ENCODE measurements at places on chromosomes 7 and 10.

DNA sequence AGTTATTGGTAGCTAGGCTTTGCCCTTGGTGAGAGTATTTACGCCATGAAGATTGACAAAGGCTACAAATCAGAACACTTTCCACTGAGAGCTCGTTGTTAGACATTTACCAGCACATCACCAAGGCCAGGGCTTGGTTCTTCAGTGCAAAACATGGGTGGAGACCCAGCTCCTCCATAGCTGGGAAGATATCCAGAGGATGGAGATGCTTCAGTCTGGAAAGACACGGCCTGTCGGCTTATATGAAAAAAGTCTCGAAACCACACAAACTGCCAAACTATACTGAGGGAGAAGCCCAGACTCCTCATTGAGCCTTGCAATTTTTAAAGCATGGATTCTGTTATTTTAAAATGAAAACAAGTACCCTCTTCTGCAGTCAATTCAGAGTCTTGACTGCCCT lies 83.4 kb upstream of the ANLN start:
- no peak for DNase-seq

DNA sequence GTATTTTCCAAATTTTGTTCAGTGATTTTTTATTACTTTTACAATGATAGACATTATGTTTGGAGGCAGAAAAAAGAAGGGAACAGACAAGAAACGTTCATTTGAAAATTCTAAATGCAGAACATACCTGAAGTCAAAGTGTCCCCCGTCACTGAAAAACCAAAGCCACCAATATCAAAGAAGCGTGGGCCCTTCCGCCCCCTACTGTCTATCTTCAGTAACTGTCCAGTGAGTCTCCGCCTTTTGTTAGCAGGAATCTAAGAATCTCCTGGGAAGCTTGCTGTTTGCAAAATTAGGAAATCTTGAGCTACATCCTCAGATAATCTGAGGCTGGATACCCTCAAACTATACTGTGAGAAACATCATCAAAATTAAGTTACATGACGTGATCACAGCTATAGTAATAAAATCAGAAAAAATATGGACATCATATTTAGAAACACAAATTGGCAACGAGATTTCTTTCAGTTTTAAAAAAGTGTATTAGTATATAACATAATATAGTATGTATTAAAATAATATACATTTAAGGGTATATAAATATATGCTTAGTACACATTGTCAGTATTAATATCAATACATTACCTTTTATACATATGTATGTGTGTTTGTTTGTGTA lies 169.3 kb upstream of the AKR1E2 start:
- DNase-seq = peak; percentile 12

DNA sequence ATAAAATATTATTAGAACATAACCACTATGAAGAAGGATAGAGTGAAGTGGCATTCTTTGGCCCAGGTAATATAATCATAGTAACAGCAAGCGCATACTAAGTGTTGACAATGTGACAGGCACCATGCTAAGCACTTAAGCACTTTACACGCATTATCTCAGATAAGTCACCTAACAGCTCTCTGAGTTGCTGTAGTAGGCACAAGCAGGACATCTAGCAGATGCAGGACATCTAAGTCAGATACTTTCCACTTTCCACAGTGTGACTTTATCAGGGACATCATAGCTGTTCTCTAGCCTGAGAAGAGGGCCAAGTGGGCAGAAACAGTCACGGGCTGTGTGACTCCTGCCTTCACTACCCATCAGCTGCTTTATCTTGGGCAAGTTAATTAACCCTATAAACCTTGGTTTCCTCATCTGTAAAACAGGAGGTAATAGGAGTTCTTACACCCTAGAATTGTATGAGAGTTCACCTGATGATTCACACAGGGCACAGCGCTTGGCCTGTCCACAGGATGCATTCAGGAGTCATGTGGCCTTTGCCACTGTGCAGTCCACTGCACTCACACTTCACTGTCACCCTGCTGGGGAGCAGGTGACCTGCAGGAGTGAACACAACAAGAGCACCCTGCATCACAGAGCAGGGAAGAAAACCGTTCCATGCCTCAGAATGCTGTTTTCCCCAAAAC lies 12.5 kb downstream of the LIPA start:
- no peak for DNase-seq

DNA sequence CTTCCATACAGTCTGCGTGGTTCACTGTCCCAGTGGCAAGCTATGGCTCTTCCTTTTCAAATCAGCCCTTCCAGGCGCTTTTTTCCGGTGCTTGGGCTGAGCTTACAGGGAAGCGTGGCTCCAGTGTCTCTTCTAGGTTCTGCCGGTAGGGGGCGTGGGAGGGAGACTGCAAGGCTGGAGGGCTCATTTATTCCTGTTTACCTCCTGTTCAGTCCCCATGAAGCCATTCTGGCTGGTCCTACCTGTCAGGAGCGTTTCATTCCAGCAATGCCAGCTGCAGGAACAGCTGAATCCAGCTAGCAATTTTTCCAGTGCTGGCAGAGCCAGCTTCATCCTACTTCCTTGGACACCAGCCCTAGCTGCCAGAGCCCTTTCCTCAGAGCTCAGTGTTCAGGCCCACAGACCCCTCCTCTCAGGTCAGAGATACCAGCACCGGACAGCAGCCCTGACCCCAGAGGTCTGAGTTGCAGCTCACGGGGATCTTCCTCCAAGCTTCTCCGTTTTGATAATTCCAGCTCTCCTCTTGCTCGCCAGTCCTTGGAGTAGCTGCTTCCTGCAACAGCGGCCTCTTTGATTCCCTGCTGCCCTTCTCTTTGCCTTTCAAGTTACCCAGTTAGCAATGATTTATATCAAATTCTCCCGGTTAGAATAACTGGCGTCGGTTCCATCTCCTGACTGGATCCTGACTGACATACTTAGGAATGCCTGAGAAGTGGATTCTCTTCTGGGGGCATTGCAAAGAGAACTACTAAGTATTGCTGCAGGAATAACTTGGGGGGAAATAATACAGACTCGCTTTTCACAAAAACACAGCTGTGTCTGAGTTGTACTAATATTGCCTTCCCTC lies 129.8 kb downstream of the FRMD4A start:
- DNase-seq = no peak

- no peak for DNase-seq
These were observed 55.7 kb upstream of the JCAD start for GRCh38 chr10:30114881-30115625.

GRCh38 chr10:70906031-70906783 lies 17.8 kb upstream of the PCBD1 start:
- DNase-seq = no peak

DNA sequence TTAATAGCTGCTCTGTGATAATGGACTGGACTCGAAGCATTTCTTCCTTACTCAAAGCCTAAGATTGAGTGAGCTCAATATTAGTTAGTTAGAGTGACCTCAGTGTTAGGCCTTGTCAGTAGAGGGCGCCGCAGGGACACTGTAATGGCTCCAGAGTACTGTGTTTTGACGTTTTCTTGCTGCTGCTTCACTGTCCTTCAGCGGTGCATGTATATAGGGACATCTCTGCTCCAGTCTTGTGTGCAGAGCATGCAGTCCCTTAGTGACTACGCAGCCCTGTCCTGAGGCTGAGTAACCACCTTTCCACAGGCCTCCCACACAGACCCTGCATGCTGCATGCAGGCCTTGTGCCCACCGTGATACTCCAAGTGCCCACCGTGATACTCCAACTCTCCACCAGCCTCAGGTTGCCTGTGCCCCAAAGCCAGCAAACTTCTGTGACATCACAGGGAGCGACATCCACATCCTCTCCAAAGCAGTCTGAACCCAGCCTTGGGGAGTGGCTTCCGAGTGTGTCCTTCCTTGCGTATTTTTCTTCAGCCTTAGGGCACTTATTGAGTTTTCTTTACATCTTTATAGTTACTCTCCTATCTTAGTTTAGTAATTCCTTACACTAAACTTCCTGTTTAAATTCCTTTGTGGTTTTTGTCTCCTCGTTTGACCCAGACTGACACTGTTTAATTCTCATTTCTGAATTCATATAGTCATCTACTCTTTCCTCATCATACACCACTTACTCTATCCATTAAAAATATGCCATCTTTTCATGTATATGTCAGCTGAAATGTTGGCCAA lies 118.2 kb downstream of the JAZF1 start:
- DNase-seq = peak; percentile 8

- DNase-seq = no peak
These were observed 19.6 kb upstream of the ADAM12 start for GRCh38 chr10:126407831-126408230.

GRCh38 chr10:43166880-43167497 lies 28.7 kb downstream of the CSGALNACT2 start:
- DNase-seq = no peak

DNA sequence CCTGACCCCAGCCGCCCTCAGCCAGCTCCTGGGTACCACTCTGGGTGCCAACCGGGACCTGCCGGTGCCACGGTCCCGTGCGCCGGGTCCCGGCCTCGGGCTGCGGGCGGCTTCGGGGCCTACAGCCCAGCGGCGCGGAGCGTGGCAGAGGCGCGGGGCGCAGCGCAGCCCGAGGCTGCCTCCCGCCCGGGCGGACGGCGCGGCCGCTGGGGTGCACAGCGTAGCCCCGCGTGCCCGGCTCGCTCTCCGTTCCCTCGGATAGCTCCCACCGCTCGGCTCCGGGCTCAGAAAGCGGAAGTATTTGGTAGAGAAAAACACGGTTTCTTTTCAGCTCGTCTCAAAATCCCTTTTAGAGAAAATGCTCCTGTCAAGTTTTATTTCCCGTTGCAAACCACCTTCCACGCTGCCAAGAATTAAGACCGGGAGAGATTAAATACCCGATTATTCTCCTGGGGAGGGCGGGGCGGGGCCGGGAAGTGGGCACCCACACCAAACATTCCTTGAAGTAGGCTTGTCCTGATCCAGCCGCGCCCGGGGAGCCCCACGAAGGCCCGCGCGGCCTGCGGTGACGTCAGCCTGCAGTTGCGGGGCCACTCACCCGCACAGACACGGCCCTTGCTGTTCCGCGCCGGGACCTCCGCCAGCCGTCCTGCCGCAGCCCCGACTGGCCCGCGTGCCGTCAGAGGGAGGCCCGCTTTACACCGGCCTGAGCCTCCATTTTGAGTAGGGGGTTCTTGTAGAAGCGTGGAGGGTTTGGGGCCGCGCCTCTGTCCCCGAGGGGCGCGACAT lies 7.2 kb downstream of the HOXA13 start:
- DNase-seq = no peak

DNA sequence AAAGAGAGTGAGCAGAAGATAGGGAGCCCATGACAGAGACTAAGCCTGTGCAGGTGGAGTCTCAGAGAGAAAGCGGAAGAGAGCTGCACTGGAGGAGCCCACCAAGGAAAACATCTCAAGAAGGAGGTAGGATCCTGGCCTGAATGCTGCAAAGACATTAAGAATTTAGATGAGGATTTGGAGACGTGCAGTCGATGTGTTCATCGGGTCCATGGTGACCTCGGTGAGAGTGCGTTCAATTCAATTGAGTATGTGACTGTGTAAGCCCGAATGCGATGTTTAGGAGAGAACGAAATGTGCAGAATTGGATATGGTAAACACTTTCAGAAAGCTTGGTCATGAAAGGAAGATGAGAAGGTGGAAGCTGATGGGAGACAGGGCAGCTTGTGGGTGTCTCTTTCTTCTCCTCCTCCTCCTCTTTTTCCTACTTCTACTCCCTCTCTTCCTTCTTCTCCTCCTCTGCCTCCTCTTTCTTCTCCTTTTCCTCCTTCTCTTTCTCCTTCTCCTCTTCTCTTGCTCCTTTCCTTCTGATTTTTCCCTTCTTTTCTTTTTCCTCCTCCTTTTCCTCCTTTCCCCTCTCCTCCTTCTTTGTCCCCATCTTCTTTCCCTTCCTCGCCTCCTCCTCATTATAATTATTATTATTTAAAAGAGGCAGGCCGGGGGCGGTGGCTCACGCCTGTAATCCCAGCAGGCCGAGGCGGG lies 276.0 kb downstream of the RPS24 start:
- no peak for DNase-seq

- no peak for DNase-seq
These were observed 12.9 kb upstream of the WASL start for GRCh38 chr7:123761729-123762128.

Measured in activated T-helper 9 cell treated with anti-CD3 and anti-CD28 coated beads, Interleukin-2, amount 50 U/mL, for 16 hours (primary cell).